Stimulated activated CD4-positive, alpha-beta T cell treated with anti-CD3 and anti-CD28 coated beads, Interleukin-15, amount 100 ng/mL, for 48 hours (primary cell): ENCODE measurements at places on chromosomes 3 and 15.

- DNase-seq, result no peak
These were observed 55.3 kb downstream of the BBX start for GRCh38 chr3:107578091-107578490.

DNA sequence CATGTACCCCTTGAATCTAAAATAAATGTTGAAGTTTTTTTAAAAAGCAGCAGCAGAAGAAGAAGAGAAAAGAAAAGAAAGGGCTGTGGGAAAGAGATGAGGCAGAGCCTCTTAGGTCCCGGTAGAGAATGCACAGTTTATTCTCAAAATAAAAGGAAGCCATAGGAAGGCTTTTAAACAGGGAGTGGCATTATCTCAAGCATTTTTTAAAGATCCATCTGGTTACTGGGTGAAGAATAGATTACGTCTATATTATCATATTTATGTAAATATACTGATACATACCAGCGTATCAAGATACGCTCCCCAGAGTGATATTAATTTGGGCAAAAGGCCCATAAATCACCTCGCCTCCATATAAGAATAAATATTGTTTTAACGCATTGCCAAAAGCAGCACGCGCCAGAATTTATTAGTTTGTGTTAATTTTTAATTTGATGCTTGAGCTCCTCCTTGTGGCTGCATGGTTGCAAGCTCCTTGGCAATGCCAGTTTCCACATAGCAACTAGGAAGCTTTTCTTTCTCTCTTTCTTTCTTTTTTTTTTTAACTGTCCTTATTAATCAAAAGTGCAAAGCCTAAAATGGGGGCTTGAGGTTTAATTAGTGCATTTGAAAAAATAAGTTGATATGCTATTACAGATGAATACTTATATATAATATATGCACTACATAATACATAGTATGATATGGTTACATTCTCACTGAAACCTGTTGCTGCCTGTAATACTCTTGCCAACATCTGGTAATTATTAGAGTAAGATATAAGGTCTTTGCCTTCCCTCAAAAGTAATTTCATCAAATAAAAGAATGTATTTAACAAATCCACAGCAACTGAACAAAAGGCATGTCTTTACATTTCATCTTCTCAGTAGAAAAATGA is 242.8 kb upstream of the UBE2E2 start:
- DNase-seq, result no peak

DNA sequence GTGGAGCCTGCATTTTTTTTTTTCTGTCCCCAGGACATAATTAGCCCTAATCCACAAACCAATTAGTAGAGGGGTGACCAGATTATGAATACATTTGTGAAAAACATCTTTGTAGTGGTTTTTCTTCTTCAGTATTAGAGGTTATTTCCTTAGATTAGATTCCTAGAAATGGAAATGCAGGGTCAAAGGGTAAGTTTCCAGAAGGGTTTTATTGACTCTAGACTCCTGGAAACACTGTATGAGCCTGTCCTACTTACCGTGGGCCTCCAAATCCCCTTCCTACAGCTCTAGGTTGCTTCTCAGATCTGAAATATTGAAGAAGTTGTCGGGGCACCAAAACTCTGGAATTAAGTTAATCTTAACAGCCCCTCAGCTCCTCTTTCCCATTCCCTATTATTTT is 22.4 kb downstream of the SQOR start:
- no peak for DNase-seq

DNA sequence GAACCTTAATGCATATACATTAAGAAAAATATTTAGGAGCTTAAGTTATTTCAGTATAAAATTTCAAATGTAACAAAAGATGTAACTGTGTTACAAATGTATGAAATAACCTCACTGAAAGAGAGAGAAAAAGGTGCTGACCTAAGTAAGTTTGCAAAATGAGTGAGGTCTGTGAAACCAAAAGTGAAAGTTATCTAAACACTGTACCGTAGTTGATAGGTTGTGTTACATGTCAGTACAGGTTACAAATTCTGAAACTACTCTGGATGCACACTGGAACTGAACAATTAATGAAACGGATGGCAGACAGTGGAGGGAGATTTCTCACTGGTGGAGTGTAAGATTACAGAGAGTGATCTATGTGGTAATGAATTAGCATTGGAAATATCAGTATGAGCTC is 420.7 kb downstream of the ZNF385D start:
- DNase-seq, result no peak

DNA sequence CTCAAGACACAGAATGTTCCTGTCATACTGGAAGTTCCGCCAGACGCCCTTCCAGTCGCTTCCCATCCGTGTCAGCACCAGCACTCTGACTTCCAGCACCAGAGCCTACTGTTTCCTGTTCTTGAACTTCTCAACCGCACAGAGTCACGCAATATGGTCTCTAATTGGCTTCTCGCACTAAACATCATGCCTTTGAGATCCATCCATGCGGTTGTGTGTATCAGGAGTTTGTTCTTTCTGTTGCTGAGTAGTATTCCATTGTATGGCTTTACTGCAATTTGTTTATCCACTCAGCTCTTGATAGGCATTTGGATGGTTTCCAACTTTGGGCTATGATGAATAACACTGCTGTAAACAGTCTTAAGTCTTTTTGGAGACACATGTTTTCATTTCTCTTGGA is 112.1 kb downstream of the LRRK1 start:
- DNase-seq, result no peak

- no peak for DNase-seq
These were observed 283.9 kb downstream of the GRM7 start for GRCh38 chr3:7144697-7145308.
